ENCODE measurements at places on chromosomes 5 and 9.

- DNase-seq: no peak
Measured at GRCh38 chr5:31096238-31096865, 97.1 kb upstream of the CDH6 start.

DNA sequence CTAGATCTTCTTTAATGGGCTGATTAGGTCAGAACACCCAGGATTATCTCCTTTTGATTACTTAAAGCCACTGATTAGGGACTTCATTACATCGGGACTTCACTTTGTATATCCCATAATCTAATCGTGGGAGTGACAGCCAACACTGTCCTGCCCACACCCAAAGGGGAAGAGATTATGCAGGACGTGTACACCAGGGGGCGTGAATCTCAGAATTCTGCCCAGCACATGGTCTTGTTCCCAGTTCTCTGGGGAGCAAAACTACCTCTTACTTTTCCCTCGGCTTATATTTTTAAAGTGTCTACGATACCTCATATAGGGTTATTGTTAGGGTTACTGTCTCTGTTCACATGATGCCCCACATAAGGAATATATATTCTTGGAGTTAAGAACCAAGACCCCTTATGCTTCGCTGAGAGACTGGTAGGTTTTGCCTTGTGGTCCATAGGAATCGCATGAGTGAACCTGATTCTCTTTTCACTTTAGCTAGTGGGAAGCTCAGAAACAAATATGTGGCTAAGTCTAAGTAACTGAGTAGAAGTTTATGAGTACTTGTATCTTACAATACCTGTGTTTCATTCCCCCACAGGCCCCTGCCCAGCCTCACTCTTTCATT is 192.7 kb downstream of the GNA14 start:
- DNase-seq: no peak

GRCh38 chr5:142736247-142736632 is 33.9 kb upstream of the ARHGAP26 start:
- DNase-seq: no peak

DNA sequence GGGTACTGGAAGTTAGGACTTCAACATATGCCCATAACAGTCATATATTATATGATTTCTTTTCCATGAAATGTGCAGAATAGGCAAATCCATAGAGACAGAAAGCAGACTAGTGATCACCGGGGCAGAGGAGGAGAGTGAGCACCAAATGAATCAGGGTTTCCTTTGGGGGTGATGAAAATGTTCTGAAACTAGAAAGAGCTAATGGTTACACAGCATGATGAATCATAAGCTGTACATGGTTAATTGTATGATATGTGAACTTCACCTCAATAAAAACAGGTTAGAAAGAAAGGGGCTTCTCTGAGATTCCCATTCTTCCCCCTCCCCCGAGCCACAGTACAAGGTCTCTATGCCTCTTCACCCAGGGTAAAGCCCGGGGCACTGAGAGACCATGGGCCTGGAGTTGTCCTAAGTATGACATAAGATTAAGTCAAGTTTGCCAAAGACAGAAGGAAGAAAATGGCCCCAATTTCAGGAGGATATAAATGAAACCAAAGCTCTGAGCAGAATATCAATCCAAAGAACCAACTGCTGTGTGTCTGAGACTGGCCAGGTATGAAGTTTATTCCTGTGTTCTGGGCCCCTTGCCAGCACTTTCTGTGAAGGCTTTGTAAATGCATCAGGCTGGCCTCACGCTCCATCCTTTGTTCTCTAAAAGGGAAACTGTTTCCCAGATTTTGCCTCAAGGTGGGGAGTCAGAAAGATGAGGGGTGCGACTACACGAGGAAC is 243.8 kb downstream of the CDK5RAP2 start:
- DNase-seq: no peak

GRCh38 chr9:126721564-126721981 is 83.3 kb upstream of the ZBTB43 start:
- no peak for DNase-seq

All from stimulated activated CD8-positive, alpha-beta memory T cell treated with anti-CD3 and anti-CD28 coated beads, Interleukin-4, amount 100 ng/mL, for 4 hours (primary cell).